Spleen (tissue), 13 donors: ENCODE measurements at places on chromosomes 5 and 9. TPM values are rescaled to one million over a fixed set of nuclear protein-coding genes. Genes with fewer than 3 reads are reported as not detected.
A peak's percentile ranks its signal among the peaks of the same experiment; 100 is the strongest.

- no peaks in the 10 kb centered on the region for H3K36me3 ChIP-seq
- peak; percentile 79 for DNase-seq
- no peaks in the 10 kb centered on the region for H3K27me3 ChIP-seq
- peak overlapping the region; percentile 90 for H3K27ac ChIP-seq
- H3K4me1 ChIP-seq: peaks cover 41% of the 10 kb centered on the region
Measured at GRCh38 chr9:126470241-126470993, 143.3 kb upstream of the LMX1B start.

DNA sequence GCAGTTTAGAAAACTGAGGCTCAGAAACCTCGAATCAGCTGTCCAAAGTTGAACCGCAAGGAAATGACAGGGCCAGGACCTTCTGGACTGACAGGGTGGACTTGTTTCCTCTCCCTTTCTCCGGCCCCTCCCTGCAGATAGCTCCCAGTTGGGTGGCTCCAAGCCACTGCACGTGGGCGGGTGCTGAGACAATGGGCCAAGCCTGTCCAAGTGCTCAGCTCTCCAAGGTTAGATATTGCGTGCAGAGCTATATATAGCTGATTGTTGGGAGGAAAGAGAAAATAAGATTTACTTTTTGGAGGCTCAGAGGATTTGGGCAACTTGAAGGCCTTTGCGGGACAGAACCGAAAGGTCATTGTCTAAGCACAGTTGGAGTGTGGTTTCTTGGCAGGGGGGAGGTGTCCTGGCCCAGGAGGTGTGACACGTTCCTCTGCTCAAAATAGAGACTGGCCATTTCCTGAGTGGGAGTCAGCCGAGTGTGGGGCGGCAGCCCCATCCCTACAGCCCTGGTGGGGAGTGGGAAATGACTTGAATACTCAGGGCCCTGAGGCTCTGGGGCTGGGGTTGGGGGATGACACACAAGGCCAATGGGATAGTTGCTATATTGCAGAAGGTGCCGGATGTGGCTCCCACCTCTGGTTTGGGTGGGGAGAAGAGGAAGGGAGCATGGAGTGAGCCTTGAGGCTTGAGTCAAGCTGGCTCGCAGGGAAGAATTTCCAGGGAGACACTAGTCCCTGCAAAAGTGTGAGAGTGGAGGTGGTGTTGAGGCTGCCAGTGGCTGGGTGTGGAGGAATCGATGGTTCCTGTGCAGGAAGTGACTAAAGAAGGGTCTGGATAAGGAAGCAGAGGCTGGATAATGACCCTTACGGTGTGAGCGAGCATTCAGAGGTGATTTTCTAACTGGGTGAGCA, 44.4 kb upstream of the SMAD5 start:
- H3K27ac ChIP-seq: peak overlapping the region; percentile 81
- H3K27me3 ChIP-seq: no peaks in the 10 kb centered on the region
- H3K4me1 ChIP-seq: peaks cover 12% of the 10 kb centered on the region
- no peaks in the 10 kb centered on the region for H3K36me3 ChIP-seq
- DNase-seq: peak; percentile 82

GRCh38 chr9:112069318-112070169, 105.6 kb downstream of the SUSD1 start:
- DNase-seq: no peak
- H3K27ac ChIP-seq: peak overlapping the region; percentile 48
- no peaks in the 10 kb centered on the region for H3K36me3 ChIP-seq
- H3K4me3 ChIP-seq: peak overlapping the region; percentile 40
- peaks cover 4% of the 10 kb centered on the region for H3K4me1 ChIP-seq

DNA sequence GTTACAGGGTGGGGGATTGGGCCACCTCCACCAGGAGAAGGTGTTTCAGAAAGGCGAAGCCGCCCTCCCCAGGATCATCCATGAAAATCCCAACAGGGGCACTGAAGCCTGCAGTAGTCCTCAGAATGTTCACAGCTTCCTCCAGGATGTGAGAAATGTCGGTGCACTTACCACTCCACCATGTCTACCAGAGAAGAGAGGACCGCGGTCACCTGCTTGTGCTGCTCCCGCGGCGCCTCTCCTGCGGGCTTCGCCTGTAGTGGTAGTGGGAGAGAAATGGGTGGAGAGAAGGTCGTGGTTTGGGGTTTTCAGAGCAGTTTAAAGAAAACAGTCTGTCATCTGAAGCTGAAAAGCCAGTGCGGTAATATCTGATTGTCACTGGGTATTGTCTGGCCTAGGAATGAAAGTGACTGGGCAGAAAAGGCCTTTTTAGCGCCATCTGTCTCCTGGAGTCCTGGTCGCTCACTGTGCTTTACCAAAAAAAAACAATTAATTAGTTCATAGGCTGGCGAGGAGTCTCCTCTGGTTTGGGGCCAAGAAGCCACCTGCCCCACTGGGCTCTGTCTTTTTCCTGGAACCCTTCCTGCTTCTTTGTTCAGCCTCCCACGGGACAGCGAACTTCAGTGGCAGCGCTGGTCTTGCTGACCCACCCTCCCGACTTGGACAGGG, 23.0 kb upstream of the PPP1R26 start:
- H3K27ac ChIP-seq: no peak overlapping the region
- no peaks in the 10 kb centered on the region for H3K36me3 ChIP-seq
- no peaks in the 10 kb centered on the region for H3K4me1 ChIP-seq
- H3K4me3 ChIP-seq: no peak overlapping the region

- H3K27me3 ChIP-seq: no peaks in the 10 kb centered on the region
- no peak overlapping the region for H3K27ac ChIP-seq
Measured at GRCh38 chr9:104843644-104844240, 79.8 kb downstream of the NIPSNAP3B start.

Gene KIAA1191
- 76.3 TPM for total RNA-seq

DNA sequence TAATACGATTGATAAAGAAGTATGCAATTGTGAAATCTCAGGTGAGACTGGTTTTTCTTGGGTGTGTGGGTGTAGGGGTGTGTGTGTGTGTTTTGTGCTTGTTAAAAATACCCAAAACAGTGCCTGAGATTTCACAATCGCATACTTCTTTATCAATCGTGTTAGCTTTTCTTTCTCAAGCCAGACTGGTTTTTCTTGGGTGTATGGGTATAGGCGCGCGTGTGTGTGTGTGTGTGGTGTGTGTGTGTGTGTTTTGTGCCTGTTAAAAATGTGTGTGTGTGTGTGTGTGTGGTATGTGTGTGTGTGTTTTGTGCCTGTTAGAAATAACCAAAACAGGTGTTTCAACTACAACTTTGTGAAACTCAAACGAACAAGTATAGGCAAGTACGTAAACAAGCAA, 53.7 kb downstream of the CERT1 start:
- no peak overlapping the region for H3K4me3 ChIP-seq
- H3K27me3 ChIP-seq: no peaks in the 10 kb centered on the region
- H3K36me3 ChIP-seq: peaks cover 60% of the 10 kb centered on the region
- no peak for DNase-seq

DNA sequence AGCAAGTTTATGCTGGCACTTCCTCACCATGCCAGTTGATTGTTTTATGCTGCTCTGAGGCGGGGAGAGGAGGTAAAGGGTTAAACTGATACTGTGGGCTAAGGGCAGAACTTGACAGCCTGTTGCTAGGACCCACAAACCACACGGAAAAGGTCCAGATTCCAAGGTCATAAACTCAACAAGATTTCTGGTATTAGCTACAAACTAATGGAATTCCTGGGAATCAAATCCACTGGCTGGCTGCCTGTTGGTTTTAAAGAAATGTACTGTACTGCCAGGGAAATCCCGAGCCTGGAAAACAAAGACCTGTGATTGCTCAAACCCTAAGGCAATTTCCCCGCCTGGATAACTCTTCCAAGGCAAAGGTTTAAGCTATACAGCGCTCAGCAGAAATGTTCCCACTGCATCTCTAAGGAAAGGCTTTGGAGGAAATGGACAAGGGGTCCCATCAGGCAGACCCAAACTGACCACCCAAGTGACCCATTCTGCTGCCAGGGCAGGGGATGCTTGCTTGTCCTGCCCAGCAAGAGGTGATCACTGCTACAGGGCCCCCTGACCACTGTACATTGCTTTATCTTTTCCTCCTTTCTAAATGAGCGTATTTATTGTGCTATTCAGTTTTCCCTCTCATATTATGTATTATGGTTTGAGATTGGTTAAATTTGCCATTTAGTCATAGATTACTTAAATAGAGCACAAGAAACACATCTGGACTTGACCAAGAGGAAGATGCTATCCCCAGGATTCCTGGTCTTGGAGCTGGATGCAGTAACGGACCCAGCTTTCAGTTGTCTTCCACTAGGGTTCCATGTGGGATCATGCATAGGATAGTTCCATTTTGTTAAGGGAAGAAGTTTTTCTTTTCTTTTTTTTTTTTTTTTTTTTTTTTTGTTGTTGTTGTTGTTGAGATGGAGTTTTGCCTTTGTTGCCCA, 124.3 kb downstream of the SUSD1 start:
- H3K27ac ChIP-seq: peak overlapping the region; percentile 21
- no peaks in the 10 kb centered on the region for H3K4me1 ChIP-seq
- H3K27me3 ChIP-seq: no peaks in the 10 kb centered on the region
- no peak overlapping the region for H3K4me3 ChIP-seq
- no peak for DNase-seq
- H3K36me3 ChIP-seq: no peaks in the 10 kb centered on the region
